ENCODE measurements at places on chromosomes 1 and 21.

GRCh38 chr21:29715089-29715488, 224.7 kb downstream of the GRIK1 start:
- DNase-seq: no peak

DNA sequence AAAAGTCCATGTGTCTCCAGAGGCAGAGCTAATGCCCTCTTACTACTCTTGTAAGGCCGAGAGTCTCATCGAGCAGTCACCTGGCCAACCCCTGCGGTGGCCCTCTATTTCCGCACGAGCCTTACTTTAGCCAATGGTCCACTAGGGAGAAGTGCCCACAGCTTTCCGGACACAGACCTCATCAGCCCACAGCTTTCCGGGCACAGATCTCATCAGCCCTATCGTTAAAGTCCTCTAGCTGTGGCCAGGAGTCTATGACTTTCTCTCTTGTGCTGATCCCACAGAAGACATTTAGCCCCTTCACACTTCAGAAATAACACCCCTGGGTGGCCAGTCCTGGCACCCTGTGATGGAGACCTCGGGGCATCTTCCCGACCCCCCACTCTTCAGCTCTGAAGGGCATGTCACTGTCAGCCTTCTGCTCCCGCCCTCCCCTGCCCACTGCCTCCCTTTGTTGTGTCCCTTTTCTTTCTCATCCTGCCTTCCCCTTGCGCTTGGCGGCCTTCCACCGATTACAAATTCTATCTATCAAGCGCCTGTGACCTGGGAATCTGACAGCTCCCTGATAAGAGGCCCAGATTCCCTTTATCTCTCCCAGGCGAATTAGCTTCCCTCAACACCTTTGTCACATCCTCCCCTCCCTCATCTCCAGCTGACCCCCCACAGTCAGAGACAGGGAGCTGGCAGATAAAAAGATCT, 161.0 kb downstream of the PLXNA2 start:
- no peak for DNase-seq

DNA sequence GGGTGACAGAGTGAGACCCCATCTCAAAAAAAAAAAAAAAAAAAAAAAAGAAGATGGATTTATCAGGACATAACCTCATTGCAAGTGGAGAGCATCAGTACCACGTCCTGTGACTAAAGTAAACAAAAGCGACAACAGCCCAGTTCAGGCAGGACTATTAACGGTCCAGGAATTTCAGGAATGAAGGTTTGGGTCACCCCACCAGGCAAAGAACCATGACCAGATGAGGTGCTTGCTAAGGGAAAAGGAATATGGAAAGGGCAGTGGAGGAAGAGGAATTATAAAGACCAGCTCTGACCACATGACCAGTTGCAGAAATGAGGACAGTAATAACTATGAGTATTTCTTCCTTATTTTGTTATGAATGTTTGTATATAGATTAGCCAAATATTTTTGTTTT, 35.4 kb upstream of the EIF4G3 start:
- DNase-seq: no peak

DNA sequence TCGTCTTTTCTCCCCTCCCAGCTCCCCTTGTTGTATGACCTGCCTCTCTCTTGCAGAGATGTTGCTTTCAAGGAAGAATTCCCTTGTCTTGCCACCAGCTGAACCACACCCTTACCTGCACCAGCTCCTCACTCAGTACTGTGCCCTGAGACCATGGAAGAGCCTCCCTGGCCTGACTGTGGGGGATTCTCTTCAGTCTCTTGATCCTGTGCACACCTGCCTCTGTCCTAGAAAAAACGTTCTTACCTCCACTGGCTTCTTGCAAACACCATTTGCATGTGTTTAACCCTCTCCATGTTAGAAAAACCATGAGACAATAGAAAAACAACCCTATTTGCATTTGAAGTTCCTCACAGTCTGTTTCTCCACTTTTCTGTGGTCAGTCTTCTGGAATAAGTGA, 43.3 kb upstream of the FCRL4 start:
- no peak for DNase-seq

GRCh38 chr1:154765970-154766369, 104.1 kb downstream of the KCNN3 start:
- no peak for DNase-seq

- DNase-seq: no peak
Measured at GRCh38 chr1:230215031-230215430, 148.0 kb downstream of the GALNT2 start.

Data from activated CD8-positive, alpha-beta memory T cell treated with anti-CD3 and anti-CD28 coated beads, Interleukin-2, amount 50 U/mL, for 4 hours (primary cell).